Stimulated activated CD4-positive, alpha-beta T cell treated with anti-CD3 and anti-CD28 coated beads, Interleukin-4, amount 100 ng/mL, for 24 hours (primary cell): ENCODE measurements at places on chromosomes 13 and 19.

GRCh38 chr13:105016266-105016665 lies 1519.2 kb downstream of the EFNB2 start:
- DNase-seq: no peak

GRCh38 chr13:113917594-113918371 lies 53.9 kb upstream of the GAS6 start:
- DNase-seq: no peak

DNA sequence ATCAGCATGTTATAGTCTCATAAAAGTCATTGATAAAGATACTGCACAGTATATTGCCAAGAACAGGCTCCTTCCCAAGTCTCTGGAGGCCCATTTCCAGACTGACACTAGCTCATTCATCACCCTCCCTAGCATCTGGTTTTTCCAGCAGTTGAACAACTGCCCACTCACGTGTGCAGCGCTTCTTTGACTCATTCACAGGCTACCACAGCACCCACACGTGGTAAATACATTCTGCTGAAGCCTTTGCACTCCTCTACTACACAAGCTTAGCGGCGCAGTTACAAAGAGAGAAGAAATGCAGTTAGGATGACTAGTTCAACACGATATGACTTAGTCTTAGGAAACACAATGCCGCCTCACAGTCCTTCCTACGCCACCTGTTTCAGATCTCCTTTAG lies 87.7 kb downstream of the DOCK9 start:
- peak; percentile 70 for DNase-seq

DNA sequence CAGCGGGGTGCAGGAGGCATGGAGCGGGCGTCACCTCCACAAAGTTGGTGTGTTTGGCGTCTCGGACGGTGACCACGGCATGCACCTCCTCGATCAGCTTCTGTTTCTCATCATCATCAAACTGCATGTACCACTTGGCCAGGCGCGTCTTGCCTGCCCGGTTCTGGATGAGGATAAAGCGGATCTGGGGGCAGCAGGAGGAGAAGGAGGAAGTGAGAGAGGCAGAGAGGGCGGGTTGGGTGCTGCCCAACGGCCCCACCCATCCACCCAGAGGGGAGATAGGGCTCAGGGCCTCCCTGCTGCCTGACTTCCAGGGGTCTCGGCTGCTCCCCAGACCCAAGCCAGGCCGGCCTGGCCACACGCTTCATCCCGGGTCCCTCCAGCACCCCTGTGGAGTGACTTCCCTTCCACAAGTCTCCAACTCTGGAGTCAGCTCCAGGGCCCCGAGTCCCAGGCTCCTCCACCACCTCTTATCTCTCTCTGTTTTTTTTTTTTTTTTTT lies 4.6 kb downstream of the AP2S1 start:
- no peak for DNase-seq

DNA sequence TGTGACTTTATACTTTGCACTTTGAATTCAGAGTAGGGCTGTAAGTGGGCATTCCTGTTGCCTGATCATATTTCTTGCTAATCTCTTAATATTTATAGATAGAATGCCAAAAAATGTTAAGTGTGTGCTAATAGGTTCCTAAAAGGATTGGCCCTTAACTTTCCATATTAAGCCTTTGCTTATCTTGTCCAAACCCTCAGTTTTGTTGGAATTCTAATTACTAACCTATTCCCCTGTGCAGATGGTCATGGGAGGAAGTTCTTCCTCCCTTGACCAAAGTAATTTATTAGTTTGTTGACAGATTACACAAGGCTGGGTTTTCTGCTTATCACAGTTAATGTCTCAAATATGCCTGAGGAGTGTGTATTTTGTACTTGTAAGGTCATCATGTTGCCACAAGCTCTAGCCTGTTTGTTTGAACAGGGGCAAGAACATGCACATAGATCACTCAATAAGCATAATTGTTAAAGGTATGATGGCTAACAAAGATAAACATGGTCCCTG lies 541.1 kb upstream of the SPRY2 start:
- DNase-seq: no peak

- no peak for DNase-seq
Measured at GRCh38 chr19:39795001-39795400, 16.3 kb downstream of the LEUTX start.

GRCh38 chr13:81957121-81957520 lies 1616.2 kb upstream of the SPRY2 start:
- no peak for DNase-seq

- no peak for DNase-seq
Measured at GRCh38 chr13:51006067-51006845, 96.7 kb downstream of the RNASEH2B start.

GRCh38 chr13:97932036-97932435 lies 21.4 kb upstream of the IPO5 start:
- DNase-seq: no peak
